Stimulated activated CD4-positive, alpha-beta T cell treated with anti-CD3 and anti-CD28 coated beads, TNF-alpha, amount 100 ng/mL, for 1 hour (primary cell): ENCODE measurements at places on chromosomes 5 and 9.

- no peak for DNase-seq
Observed at GRCh38 chr9:70165006-70165602, 93.7 kb upstream of the SMC5 start.

GRCh38 chr9:116390303-116391228 is 237.0 kb downstream of the PAPPA start:
- DNase-seq: no peak

- DNase-seq: no peak
Observed at GRCh38 chr9:15253197-15253596, 53.8 kb downstream of the TTC39B start.

DNA sequence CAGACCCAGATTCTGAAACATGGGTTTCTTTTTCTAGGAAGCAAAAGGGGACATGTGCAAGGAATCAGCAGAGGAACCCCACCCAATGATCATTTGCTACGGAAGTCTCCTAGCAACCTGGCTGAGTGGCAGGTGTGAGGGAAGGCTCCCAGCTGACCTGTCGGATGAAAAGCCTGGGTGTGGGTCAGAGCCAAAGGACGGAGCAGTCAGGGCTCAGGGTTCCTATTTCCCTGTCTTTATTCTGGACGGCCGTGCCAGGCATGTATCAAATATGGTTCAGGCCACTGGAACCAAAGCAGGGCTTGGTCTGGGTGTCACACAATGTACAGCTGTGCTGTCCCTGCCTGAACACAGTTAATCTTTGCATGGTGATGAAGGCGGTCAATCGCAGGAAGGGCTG is 20.1 kb downstream of the STK10 start:
- DNase-seq: no peak

DNA sequence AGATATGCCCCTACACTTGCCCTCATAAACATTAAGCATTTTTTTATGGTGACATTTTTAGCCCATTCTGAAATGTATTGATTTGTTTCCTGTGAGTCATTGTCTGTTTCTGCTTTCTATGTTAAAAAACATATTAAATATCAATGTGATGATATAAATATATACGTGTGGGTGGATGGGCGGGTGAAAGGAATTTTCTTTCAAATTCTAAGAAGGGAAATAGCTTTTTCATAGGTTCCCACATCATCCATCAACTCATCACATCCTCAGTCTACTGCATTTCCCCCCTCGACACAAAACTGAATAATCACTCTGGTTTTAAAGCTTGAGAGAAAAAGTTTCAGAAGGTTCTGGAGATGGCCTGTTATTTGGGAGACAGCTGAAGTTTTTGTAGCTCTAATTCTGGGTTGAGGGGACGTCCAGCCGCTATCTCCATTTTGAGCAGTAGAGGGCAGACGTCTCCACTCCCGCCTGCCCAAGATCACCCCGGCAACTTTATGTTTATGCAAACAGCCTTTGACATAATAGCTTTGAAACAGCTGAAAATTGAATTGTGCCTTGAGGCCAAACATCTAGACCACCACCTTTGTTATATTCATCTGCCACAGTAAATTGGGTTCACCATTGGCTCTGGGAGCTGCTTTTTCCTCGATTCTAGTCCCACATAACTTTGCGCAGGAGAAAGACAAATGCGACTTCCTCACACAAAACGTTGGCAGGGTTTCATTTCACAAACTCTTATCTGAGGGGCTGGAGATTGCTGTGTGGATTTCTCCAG is 216.2 kb upstream of the CLINT1 start:
- no peak for DNase-seq

- DNase-seq: no peak
Observed at GRCh38 chr5:82004511-82004910, 32.7 kb downstream of the ATG10 start.

DNA sequence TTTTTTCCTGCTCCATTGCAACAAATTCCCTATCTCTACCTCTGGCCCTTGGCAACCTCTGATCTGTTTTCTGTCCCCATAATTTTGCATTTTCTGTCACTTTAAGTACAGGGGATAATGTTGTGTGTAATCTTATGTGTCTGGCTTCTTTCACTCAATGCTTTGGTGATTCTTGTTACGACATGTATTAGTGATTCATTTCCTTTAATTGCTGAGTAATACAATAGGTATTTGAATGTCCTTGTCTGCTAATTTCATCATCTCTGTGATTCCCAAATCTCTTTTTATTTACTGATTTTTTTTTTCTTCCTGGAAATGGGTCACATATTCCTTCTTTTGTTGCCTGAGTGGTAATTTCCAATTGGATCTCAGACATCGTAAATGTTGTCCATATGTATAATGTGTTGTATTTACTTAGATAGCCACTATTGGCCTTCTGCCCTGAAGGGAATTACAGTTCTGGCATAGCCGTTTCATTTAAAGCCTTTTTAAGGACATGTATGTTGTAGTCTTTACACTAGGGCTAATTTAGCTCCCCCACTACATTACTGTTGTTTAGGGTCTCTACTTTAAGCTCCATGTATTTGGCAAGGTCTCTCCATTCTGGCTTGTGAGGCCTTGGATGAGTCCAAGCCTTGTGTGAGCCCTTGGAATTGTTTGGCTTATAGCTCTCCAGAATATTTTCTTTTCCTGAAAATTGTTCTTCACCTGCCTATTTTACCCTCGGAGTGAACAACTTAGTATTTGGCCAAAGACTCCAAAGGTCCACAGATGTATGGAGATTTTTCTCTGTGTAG is 683.8 kb downstream of the LRRC70 start:
- DNase-seq: no peak

- DNase-seq: no peak
Observed at GRCh38 chr5:121315786-121316185, 535.9 kb upstream of the FTMT start.

GRCh38 chr5:55681301-55681700 is 30.8 kb downstream of the SLC38A9 start:
- DNase-seq: no peak
